ENCODE measurements at places on chromosomes 4 and X.
A peak's percentile ranks its signal among the peaks of the same experiment; 100 is the strongest.

GRCh38 chr4:113285501-113285900 lies 236.0 kb downstream of the ANK2 start:
- no peak for DNase-seq

DNA sequence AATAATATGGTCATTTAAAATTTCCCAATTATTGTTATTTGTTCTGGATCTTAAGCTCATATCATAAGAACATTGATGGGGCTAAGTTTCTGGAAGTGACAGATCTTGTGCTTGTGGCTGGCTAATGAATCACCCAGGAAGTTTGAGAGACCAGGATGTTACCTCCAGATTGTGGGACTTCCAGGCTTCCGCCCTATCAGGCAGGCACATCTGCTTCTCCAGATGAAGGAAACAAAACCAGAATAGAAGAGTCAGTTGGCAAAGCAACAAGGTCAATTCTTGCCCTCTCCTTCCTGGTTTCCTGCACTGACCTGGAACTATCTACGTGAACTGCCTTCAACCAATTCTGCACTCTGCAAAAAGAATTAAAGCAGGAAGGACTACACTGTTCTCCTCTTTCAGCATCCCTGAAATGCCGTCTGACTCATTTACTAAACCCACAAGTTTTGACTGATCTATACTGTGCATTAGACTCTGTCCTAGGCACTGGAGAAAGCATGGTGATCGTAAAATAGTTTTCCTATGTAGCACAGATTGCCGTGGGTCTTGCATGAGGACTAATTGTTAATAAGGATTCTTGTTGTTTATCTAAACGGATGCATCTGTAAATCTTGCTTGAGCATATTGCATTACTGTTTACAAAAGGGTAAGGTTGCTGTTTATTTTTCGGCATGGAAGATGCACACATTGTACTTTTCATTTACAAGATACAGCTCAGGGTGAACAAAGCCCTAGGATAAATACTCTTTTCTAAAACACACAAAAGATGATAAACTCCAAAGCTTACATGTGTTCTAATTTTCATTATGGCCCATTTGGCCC lies 74.6 kb downstream of the AMELX start:
- DNase-seq, result peak; percentile 30

DNA sequence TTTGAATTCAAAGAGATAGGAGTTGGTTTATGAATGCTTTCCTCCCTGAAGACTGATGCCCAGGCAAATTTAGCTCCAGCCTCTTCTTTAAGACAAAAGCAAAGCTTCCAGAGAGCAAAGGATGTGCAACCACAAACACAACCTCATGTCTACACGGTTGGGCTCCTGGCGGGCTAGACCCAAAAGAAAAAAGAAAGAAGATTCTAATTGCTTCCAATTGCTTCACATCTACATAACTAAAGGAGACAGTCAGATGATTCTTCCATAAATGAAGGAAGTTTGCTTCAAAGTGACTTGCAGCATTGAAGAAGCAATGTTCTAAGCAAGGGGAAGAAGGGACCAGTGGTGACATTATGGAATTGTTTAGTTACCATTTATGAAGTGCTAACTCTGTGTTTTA lies 1603.0 kb upstream of the TENM3 start:
- no peak for DNase-seq

DNA sequence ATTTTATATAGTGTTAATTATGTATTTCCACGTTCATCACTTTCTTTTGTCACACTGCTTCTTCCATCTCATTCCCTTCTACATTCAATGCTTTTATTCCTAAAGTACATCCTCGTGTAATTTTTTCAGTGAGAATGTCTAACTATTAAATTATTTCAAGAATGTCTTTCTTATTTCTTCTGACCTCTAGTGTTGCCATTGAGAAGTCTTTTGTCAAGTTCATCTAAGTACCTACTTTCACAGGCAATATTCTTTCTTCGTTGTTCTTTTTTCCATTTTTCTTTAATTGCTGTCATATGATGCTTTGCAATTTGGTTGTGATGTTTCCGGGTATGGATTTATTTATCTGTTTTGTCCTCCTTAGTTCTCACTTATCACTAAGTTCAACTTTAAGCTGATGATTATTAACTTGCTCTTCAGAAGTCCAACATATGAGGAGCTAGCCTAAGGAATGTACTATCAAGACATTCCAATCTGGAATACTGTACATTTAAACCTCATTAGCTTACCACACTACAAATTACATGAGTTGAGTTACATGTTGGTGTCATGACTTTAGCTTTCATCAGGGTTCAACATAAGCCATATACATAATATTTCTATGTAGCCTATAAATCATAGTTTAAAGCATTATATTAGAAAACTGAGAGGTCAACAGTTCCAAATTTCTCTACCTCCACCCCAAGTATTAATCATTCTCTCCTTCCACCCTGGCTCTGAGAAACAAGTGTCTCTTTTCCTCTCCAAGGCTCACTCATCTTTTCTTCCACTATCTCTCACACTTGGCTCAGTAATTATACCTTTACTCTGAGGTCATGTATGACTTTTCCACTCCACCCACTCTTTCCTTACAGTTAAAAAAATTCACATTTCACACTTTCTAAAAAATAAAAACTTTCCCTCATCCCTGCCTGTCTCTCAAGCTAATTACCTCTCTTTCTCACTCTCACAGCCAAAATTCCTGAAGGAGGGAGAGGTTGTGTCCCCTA lies 81.5 kb downstream of the COX18 start:
- DNase-seq, result no peak

GRCh38 chr4:92163348-92163747 lies 140.4 kb upstream of the GRID2 start:
- peak; percentile 28 for DNase-seq

DNA sequence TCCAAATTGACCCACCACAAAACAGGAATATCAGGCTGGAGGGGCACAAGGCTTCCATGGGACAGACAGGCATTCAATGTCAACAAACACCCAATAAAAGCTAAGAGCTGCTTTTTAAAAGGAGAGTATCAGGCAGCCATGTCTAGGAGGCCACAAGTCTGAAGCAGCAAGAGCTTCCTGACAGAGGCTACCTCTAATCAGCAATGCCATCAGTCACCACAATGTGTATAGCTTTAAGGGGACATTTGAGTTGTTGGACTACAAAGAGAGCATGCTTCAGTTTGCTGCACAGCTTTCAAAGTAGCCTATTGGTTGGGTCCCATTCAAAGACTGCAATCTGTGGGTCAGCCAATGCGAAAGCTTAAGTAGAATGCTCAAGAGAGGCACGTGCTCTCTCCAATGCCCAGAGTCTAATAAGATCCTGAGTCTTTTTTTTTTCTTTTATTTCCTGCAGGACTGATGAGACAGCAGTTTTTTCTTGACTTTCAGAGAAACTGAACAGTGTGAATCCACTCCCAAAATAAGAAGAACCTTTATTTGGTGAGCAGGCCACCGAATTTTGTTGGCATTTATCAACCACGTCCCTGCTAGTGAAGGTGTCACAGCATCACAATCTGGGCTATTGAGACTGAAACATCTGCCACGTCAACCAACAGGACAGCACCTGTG lies 92.5 kb downstream of the FBXO8 start:
- no peak for DNase-seq

DNA sequence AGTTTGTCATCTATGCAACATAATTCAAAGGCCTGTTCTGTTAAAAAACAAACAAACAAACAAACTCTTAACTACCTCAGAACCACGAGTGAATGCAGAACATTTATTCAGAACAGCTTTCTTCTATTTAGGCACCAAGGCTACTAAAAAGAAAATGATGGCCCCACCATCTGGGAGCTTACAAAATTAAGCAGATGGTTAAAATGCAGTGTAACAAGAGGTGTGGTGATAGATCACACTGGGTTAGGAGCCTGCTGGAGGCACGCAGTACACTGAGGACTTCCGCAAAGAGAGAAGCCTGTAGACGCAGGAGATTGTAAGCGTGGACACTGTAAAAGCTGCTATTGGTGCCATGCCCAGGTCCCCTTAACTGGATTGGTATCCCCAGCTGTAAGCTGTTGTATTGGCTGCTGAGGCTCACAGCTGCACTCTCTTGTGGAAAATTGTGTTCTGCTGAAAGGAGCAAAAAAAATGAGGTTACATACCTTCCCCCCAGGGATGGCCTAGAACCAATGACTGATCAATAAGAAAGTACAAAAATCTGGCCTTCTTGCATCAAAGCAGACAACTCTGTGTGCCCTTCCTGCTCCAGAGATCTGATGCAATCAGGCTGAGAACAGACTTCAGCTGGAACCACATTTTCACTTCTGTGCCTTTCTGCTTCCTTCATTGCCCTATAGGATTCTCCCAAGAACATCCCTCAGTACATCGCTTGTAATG lies 60.0 kb downstream of the SHROOM3 start:
- no peak for DNase-seq

DNA sequence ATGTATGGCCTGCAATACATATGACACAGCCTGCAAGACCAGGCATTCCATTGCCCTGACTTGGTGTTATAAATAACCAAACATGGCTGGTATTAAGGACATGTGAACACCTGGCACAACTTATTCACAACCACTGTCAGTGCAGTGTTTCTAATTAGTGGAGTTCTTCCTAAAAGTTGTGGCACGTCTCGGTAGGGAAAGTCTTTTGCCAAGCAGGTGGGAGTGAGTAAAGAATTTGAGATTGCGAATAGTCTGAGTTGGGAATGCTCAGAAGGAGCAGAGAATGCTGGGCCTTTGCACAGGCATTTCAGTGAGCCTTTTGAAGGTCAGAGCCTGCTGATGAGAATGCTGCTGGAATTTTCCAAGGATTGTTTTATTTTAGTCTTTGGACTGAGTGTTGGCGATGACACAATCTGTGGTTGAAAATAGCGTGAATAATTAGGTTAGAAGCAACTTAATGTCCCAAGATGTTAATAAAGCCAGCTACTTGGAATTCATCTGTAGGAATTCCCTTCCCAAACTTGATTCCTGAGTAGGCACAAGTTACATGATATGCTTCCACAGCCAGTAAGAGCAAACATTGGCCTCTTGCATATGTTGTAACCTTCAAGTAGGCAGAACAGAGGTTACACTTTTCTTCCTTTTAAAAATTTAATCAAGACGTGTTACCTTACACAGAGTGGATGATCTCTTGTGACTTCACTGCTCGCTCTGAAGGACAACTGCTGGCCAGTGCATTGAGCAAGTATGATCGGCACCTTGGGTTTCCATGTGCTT lies 83.6 kb upstream of the PGRMC2 start:
- DNase-seq, result no peak

DNA sequence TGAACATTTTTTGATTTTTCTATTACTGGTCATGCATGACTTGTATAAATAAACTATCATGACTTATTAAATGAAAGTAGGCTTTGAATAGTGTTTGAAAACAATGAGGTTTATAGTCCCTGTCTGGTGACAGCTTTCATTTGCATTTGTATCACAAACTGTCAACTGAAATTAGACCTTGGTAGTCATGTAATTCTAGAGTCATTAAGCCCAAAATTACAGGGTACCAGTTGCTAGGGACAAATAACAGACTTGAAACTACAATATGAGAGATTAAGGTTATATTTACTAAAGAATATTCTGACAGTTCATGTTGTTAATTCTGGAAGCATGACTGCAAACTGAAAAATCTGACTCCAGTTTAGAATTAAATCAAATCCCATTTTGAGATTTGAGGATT lies 9.2 kb upstream of the VAMP7 start:
- no peak for DNase-seq

- no peak for DNase-seq
Observed at GRCh38 chr4:67131224-67131623, 414.1 kb downstream of the CENPC start.

- DNase-seq, result peak; percentile 8
Observed at GRCh38 chrX:112368371-112368770, 285.8 kb upstream of the TRPC5 start.

DNA sequence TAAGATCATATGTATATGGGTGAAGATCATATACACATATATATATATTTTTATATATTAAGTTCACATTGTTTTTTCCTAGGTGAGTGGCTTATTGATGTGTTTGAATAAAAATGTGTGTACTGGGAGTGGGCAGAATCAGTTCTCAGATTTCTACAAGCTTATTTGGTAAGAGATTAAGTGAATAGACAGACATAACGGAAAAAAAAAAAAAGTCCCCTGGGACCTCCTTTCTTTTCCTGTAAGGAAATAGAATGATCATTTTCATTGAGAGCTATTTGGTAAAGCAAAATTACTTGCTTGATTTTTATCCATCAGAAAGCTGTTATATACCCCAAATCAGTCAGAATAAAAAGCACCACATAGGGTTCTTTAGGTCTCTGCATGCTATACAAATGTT lies 597.7 kb downstream of the PCDH18 start:
- no peak for DNase-seq

GRCh38 chr4:94285666-94286065 lies 57.0 kb downstream of the HPGDS start:
- peak; percentile 8 for DNase-seq

DNA sequence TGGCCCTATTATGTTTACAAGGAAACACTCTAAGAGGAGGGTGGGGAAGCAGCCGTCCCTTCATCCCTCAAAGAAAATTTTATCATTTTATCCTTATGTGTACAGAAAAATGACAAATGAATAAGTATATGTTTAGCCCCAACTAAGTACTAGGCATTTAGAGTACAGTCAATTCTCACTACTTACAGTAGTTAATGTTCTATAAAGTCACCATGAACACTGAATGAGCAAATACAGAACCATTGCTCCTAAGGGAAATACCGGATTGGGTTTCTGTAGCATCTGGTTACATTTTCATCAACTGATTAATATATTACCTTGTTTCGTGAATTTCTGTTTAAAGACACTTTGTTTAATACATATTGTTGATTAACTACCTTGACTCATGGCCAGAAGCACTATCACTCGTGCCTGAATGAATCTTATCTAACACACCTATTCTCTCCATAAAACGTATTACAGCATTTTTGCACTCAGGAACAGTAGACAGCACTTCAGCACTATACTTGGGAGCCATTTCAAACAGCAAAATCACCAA lies 109.3 kb downstream of the ASB9 start:
- DNase-seq, result no peak

GRCh38 chr4:37733240-37733867 lies 47.2 kb upstream of the RELL1 start:
- no peak for DNase-seq

DNA sequence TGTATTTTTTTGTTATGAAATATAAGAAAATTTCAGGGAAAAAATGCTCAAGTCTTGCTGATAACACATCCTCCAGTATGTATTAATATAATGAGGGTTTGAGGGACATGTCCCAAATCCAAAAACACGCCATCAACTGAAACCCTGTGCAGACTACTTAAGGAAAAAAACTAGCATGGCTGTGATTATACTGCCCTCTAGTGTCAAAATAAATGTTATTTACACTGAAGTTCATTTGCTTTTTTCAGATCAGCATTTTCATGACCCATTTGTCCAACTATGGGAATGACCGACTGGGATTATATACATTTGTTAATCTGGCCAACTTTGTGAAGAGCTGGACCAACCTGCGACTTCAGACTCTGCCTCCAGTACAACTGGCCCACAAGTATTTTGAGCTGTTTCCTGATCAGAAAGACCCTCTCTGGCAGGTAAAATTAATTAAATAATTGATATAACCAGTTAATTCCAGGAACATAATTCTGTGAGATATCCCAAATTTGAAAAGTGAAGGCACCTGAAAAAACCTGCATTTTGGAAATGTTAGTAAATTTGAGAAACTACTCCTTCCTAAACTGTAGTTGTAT lies 128.5 kb downstream of the PRSS12 start:
- peak; percentile 59 for DNase-seq

Measured in HT-29 (cell line).